ENCODE measurements at places on chromosomes 13 and 19.

GRCh38 chr13:110825516-110825915, 89.4 kb downstream of the ANKRD10 start:
- no peak for DNase-seq

DNA sequence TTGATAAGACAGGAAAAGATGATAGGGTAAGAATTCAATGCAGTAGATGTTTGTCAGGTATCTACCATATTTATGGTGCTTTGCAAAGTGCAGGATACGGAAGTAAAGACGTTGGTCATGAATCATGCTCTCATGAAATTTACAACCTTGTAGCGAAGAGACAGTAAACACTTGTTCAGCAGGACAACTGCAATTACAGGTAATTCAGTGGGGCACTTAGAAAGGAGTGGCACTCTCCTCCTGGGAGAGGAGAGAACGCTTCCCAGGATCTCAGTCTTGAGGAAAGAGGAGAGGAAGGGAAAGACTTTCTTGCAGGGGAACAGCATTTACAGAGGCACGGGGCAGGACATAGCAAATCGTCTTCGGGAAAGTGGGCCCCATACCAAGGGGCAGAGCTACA, 46.4 kb downstream of the SOX1 start:
- no peak for DNase-seq

DNA sequence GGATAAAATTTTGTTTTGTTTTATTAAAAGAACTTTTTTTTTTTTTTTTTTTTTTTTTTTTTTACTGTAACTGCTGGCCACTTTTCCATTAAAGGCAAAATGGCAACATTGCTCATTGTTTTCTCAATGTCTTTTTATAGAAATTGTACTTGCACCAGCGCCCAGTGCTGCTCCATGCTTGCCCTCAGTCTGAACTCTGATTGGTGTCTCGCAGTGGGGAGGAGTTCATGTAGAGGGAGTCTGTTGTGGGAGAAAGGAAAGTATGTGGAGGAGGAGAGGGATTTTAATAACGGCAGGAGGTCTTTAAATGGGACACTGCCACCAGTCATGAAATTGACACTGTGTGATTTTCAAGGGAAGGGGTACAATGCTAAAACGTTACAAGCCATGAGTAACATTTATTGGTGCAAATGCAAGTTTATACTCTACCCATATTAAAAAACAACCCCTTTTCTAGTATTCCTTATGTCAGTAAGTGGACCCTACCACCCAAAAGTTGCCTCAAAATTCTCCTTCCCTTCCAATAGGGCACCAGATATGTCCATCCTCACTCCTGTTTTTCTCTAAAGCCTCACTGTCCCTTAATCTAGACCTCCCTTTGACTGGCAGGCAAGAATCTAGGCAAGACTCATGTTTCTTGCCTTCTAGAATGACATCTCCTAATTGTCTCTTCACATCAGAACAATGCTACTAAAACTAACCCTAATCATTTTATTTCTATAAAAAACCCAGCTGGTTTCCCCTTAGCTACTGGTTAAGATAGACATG, 3.2 kb downstream of the RASL11A start:
- no peak for DNase-seq

- no peak for DNase-seq
Observed at GRCh38 chr19:42089191-42089750, 13.3 kb downstream of the ZNF574 start.

GRCh38 chr13:55538424-55538823, 1602.3 kb upstream of the PRR20A start:
- DNase-seq = no peak

- DNase-seq = no peak
Observed at GRCh38 chr19:5354403-5354802, 13.8 kb upstream of the PTPRS start.

GRCh38 chr19:11265785-11266236, 3.5 kb upstream of the DOCK6 start:
- no peak for DNase-seq

DNA sequence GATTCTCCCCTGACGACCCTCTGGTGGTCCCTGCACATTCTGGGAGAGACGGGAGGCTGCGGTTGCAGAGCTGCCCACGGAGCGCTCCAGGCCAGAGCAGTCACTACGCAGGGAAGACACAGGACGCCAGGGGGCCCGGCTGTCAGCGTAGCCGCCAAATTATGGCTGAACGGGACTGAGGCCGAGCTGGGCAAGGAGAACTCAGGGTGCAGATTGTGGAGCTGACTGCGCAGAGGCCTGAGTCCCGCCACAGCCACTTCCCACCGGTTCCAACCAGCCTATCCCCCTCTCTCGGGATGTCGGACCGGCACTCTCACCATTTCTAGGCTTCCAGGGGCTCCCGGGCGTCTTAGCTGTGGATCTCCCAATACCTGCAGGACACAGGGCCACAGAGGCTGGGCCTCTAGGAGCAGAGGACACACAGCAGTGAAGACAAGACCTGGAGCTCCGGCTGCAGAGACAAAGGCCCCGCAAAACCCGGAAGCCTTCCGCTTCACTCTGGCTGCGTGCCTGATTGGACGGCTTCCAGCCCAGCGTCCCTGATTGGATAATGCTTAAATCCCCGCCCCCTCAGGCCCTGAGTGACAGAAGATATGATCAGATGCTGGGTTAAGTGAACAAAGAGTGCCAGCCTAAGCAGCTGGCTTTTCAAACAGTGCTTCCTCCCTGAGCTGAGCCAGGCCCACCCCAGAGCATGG, at the start of gene ZNF737:
ZNF737 (minus strand) TSS at position 461 of the 698 bp plus-strand sequence; CDS start at position 320, 141 bp downstream.
- peak; percentile 77 for DNase-seq

DNA sequence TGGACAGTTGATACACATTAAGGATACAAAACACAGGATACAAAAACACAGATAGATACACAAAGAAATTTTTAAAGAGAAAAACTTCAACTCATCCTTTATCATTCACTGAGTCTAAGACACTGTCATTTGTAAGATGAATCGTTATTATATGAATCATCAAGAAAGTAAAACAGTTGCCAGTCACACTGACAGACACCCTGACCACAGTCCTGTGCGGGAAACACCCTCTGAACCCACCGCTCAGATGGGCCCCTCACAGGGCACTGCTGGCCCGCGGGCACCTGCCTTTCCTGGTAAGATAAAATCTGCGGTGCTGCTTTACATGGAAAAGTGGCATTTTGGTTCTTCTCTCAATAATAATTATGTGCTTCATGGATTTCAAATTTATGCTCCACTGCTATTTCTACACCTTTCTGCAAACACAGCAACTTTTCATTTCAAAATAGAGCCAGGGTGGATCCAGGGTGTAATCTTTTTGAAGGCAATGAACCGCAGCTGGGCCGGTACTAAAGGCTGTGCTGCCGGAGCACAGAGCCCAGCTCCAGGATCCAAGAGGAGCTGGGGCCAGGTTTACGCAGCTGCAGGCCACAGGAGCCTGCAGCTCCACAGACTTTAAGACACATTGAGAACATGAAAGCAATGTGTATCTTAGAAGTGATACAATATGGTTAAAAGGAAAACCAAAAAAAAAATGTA, 76.8 kb downstream of the TUBGCP3 start:
- DNase-seq = no peak

- DNase-seq = no peak
Observed at GRCh38 chr19:13817615-13818371, 22.6 kb downstream of the ZSWIM4 start.

DNA sequence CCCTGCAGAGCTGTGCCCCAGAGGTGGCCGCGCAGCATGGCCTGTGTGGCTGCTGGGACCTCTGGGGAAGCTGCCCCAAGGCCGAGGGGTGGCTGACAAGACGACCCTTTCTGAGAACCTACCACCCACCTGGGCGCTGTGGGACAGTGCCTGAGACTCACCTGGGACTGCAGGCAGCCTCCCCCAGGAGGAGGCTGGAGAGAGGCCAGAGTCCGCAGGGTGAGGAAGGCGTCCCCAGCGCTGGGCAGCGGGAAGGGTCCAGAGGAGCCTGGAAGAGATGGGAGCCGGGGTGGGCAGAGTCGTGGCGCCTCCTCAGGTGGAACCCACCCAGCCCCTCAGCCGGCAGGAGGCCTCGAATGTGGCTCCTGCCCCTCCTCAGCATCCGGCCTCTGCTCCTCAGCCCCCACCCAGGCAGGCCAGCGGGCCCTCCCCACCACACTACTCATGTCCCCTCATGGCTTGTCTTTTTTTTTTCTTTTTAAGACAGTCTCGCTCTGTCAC, 25.3 kb downstream of the CILP2 start:
- DNase-seq = no peak

GRCh38 chr19:16106121-16106520, 5.6 kb upstream of the RAB8A start:
- no peak for DNase-seq

DNA sequence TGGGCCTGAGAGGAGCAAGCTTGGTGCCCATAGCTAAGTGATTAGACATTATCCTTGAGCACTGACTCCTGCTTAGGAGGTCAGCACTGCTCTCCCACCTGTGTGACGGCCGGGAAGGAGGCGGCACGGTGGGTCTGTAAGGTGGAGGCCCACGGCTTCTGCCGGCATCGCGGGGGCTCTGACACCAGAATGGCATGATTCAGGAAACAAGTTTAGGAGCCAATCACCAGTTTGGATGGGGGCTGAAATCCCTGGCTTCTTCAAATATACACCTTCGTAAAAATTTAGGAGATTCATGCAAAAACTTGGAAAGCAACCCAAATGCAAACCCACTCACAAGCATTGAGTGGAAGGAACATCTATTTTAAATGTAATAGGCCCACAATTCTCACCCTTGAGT, 307.3 kb upstream of the TSHZ3 start:
- no peak for DNase-seq

GRCh38 chr13:92984151-92984550, 242.5 kb upstream of the GPC6 start:
- DNase-seq = no peak

DNA sequence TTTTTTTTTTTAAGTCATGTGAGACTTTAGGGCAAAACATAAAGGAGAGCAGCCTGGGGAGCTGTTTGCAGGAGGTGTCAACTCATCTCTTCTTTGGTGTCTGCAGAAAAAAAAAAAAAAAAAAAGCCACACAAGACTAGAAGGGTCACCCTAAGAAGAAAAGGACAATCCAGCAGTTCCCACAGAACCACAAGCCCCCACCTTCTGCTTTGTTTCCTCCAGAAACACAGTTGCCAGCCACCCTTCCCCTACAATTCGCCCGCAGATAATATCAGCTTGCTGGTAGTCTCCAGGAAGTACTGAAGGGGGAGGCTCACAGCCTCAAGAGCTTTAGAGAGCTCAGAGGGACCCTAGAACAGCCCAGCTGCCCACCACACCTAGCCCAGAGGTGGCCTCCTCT, 22.3 kb upstream of the ZBTB7A start:
- DNase-seq = no peak

DNA sequence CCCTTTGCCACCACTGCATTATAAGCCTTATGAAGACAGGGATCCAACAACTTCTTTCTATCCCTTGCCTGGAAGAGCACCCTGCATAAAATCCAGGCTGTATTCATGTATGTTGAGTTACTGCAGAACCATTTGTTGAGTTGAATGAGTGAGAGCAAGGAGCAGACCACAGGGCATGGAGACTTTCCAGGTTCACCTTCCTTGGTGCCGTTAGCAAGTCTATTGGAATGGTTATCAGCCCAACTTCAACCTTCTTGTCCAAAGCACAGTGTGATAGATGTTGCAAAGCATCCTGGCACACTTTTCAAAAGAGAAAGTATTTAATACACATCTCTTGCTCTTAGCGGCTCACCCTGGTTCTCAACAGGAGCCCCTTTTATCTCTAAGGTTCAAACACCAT, 100.9 kb upstream of the CLDN10 start:
- no peak for DNase-seq

DNA sequence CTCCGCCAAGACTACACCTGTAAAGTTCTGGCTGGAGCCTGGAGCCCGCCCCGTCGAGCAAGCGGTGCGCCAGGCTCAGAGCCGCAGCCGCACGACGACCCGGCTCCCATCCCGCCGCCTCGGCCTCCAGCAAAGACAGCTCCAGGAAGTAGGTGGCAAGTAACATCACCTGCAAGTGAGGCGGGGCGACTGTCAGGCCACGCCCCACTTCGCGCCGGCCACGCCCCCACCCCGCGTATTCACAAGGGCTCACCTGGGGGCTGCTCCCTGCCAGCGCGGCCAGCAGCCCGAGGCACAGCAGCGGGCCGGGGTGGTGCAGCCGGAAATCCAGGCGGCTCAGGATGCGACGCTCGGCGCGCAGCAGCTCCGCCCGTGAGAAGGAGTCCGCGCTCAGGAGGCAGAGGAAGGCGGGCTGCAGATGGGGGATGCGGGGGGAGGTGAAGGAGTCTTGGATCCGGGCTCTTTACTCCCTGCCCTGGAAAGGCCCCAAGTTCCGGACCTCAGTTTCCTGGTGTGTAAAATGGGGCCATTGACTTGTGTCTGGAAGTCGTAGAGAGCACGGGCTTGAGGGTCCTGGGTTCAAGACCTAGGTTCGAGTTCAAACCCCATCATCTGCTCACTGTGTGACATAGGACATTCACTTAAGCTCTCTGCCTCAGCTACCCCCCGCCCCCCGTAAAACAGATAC, 3.2 kb downstream of the CCNP start:
- DNase-seq = no peak

DNA sequence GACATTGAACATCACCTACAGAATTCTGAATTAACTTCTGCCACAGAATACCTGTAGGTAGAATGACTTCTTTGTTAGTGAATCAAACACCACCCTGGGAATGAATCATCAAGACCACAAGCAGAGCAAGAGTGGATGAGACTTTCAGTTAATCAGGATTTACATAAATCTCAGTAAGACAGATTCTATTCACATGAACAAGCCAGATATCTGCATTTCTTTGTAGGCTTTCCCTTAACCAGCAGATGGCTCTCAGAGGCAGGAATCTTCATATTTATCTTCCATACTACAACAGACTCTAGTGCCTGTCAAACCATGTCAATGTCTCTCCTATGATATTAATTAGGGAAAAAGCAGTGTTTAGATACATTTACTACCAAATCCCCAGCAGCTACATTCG, 412.1 kb downstream of the KLF12 start:
- DNase-seq = no peak

GRCh38 chr19:48398102-48398374, 4.6 kb downstream of the GRIN2D start:
- no peak for DNase-seq

- no peak for DNase-seq
Observed at GRCh38 chr13:46179491-46179908, 2.5 kb downstream of the LCP1 start.

DNA sequence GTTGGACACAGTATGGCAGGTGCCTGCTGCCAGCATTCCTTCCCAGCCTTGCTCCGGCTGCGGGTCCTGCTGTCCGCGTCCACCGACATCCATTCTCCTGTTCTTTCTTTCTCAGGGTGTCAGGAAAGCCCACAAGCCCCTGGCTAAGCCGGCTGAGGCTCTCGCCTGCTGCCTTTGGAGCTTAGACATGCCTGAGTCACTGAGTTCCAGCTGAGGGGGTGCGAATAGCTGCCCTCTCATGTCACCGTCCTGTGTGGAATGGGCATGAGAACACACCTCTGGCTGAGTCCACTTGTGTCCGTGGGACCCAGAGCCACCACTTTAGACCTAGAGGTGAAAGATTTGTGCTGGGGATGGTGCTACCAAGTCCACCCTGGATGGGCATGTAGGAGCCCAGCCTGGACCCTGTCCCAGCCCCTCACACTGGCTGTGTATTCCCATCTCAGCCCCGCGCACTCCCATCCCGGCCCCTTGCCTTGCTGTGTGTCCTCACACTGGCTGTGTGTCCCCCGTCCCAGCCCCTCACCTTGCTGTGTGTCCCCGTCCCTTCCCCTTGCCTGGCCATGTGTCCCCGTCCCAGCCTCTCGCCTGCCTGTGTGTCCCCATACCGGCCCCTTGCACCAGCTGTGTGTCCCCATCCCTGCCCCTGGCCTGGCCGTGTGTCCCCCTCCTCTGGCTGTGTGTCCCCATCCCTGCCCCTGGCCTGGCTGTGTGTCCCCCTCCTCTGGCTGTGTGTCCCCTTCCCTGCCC, 24.6 kb upstream of the IRS2 start:
- DNase-seq = no peak
